PC-3 (cell line): ENCODE measurements at places on chromosomes 2 and 18. TPM values are rescaled to one million over a fixed set of nuclear protein-coding genes. Genes with fewer than 3 reads are reported as not detected.

The NTSR2 gene
- total RNA-seq = not detected in 2 replicates

- no peak for DNase-seq
Observed at GRCh38 chr2:97948926-97949325, 46.8 kb downstream of the TMEM131 start.

The PPP1R7 gene
- total RNA-seq = 16.6 and 21.4 TPM in 2 replicates

The HOXD9 gene
- not detected in 2 replicates for total RNA-seq

GRCh38 chr2:145985517-145985916 is 1465.6 kb upstream of the ZEB2 start:
- no peak for DNase-seq

The ATOH8 gene
- total RNA-seq = 0.04 TPM in 1 of 2 replicates, not detected in the other
